NCI-H1417 (cell line): ENCODE measurements at places on chromosomes 5 and 9.
A peak's percentile ranks its signal among the peaks of the same experiment; 100 is the strongest.

GRCh38 chr5:134714120-134714519 lies 24.2 kb upstream of the CAMLG start:
- DNase-seq: no peak

DNA sequence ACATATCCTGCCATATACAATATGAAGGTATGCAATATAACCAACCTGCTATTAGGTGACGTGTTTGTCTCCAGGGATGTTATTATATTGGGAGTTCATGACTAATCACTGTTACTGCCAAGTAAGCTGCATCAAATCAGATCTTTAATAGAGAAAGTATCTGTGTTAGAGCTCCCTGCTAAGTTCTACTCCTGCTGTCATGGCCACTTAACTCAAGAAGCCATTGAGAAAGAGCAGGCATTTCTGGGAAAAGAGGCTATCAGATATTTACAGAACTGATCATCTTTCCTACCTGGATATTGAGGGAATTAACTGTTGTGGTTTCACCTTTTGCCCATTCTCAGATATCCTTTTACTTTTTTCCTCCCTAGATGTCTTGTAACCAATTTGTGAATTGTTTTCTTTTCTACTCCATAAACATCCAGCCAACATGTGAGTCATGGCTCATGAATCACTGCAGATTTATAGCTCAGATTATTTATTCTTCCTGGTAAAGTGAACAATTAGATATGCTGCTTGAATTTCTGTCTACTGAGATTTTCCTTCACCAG lies 634.8 kb upstream of the FAM174A start:
- DNase-seq: peak; percentile 85

DNA sequence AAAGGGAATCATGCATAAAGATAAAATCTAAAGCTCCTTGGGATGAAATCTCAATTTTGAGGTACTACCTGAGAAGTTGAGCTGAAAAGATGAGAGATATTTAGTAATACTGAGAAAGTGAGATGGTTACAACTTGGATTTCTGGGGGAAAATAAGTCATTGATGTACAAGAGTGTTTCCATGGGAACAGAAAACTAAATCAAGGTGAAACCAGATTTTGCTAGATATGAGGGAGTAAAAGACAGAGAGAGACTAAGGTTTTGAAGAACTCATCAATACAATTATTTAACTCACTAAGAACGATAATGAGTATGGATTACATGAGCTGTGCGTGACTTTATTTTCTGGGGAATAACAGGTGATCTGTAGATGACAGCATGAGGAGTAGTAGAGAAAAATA lies 10.2 kb upstream of the ST8SIA4 start:
- DNase-seq: no peak

DNA sequence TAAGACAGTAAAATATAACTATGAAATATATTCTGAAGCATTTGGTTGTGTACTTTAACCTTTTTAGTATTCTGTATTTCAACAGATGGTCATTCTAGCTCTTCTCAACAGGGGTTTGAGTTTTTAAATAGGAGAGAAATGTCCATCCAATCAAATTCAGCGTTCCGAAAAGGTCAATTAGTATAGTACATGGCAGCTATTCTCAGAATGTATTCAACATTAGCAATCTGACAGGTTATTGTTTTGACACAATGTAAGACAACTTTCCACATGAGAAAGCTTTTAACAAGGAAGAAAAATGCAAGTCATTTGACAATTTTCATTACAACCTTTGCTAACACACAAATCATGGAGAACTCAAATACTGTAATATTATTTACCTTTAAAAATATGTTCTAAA lies 996.3 kb upstream of the CDH10 start:
- DNase-seq: peak; percentile 37

DNA sequence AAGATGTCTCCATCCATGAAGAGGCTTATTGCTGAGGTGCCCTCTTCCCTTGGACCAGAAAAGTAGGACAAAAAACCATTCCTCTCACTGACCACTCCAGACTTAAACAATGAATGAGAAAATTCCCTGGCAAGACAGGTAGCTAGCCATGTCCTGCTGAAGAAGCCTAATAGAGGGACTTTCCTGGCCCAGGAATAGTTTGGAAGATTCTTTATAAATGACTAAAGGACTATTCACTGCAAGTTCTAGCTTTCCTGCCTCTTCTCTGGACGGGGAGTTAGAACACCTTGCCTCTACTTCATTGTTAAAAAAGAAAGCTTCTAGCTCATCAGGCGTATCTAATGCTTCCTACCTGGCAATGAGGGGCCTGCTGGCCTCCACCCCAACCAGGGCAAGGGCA lies 153.6 kb downstream of the NR3C1 start:
- DNase-seq: no peak

- no peak for DNase-seq
These were observed 140.8 kb upstream of the TRPC7 start for GRCh38 chr5:136506131-136506530.
